ENCODE measurements at places on chromosomes 7 and 10.

- no peak for DNase-seq
These were observed 1.4 kb downstream of the FZD1 start for GRCh38 chr7:91265693-91266066.

DNA sequence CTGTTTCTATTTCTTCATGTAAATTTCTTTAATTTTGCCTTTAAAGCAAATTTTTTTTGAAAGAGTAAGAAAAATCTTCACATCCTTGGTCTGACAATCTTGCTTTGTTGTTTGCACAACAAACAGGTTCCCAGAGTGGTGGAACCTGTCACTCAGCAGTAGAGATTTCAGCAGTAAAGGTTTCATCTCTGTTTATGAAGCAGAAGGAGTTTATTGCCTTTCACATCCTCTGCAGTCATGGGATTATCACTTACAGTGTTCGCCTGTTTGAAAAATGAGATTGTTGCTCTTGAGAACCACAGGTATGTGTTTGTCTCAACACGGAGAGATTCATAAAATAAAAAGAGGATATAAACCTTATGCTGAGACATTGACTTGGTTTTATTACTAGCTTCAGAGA lies 342.6 kb downstream of the IPMK start:
- DNase-seq: no peak

DNA sequence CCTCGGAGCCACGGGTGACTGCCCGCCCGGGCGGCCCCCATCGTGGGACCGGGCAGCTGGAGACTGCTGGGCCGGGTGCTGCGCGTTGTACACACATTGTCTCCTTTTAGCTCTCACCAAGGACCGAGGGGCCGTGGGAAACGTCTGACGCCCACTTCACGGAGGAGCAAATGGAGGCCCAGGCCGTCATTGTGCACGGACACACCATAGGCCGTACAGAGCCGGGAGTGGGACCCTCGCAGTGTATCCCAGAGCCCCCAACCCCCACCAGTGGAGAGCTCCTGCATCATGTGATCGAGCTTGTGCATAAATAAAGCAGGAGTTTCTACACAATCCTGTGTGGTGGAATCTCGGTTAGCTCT lies 722 bp downstream of the DENND10 start:
- DNase-seq: no peak

- no peak for DNase-seq
These were observed 66.8 kb upstream of the CDK1 start for GRCh38 chr10:60711496-60711895.

DNA sequence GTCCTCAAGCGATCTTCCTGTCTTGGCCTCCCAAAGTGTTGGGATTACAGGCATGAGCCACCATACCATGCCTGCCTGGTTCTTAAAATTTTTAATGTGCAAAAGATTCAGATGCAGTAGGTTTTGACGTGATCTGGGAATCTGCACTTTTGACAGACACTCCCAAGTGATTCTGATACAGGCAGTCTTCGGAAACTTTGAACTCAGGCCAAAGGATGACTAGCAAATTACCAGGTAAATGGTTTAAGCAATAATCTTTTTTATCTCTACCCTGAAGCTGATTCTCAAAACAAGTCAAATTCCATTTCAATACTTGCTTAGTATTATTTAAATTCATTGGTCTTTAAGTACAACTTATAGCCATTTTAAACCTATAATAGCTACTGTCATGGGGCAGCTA lies 2.6 kb upstream of the ADO start:
- no peak for DNase-seq

DNA sequence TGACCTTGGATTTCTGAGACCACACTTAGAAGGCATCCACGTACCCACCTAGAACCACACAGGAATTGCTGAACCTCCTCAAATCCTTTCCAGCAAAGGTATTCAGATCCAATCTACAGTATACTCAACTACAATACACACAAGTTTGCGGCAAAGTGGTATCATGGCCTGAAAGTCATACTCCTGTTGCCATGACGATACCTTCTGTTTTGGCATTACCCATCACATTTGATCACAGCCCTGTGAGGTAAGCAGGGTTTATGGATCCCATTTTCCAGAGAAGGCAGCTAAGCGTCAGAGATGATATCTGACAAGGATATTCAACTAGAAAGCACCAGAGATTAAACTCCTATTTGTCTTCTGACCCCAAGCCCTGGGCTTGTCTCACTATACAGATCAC lies 32.8 kb downstream of the SGMS1 start:
- DNase-seq: no peak

- no peak for DNase-seq
These were observed 68.6 kb downstream of the SLC13A1 start for GRCh38 chr7:123131140-123131539.
